ENCODE measurements at places on chromosomes 2 and 18. TPM values are rescaled to one million over a fixed set of nuclear protein-coding genes. Genes with fewer than 3 reads are reported as not detected.

The PROC gene
- polyA plus RNA-seq: 0.92 TPM

The LRRC30 gene
- 0.20 TPM for polyA plus RNA-seq

The RAMP1 gene
- 3.2 TPM for polyA plus RNA-seq

The ELOA2 gene
- polyA plus RNA-seq: not detected

The E2F6 gene
- 16.4 TPM for polyA plus RNA-seq

The ASPRV1 gene
- polyA plus RNA-seq: 5.0 TPM

The EIF2AK3 gene
- 32.8 TPM for polyA plus RNA-seq

The GNAL gene
- polyA plus RNA-seq: 5.1 TPM

The FOSL2 gene
- 15.5 TPM for polyA plus RNA-seq

The DAW1 gene
- polyA plus RNA-seq: not detected

The CCBE1 gene
- polyA plus RNA-seq: 38.5 TPM

The ASIC4 gene
- 0.37 TPM for polyA plus RNA-seq

The LIMS4 gene
- 1.2 TPM for polyA plus RNA-seq

The COLEC11 gene
- 1.4 TPM for polyA plus RNA-seq

The RAB31 gene
- polyA plus RNA-seq: 35.5 TPM

The TMEM18 gene
- polyA plus RNA-seq: 50.1 TPM

The UGT1A5 gene
- not detected for polyA plus RNA-seq

The PROKR1 gene
- 1.1 TPM for polyA plus RNA-seq

The NYAP2 gene
- polyA plus RNA-seq: not detected

The CYP26B1 gene
- polyA plus RNA-seq: 17.5 TPM

The CCNT2 gene
- polyA plus RNA-seq: 60.9 TPM

The ZNF892 gene
- 5.2 TPM for polyA plus RNA-seq

The GATA6 gene
- 13.3 TPM for polyA plus RNA-seq

The CRYGC gene
- polyA plus RNA-seq: not detected

The RAB12 gene
- 48.8 TPM for polyA plus RNA-seq

The INO80C gene
- polyA plus RNA-seq: 16.4 TPM

The CFAP210 gene
- polyA plus RNA-seq: 3.4 TPM

The SP9 gene
- polyA plus RNA-seq: not detected

The FER1L5 gene
- polyA plus RNA-seq: 1.3 TPM

The RESP18 gene
- polyA plus RNA-seq: not detected

The TSPYL6 gene
- not detected for polyA plus RNA-seq

The PLGLB2 gene
- 4.2 TPM for polyA plus RNA-seq

The SLC35G4 gene
- polyA plus RNA-seq: not detected

The LYPD6B gene
- 32.2 TPM for polyA plus RNA-seq

The CELF4 gene
- 2.5 TPM for polyA plus RNA-seq

The PLEK gene
- 7.6 TPM for polyA plus RNA-seq

The MC5R gene
- 0.24 TPM for polyA plus RNA-seq

The MYCN gene
- 37.7 TPM for polyA plus RNA-seq

The GALNT3 gene
- 18.0 TPM for polyA plus RNA-seq

The PPIG gene
- 95.6 TPM for polyA plus RNA-seq

The CENPA gene
- polyA plus RNA-seq: 15.8 TPM

The SNORC gene
- 1.3 TPM for polyA plus RNA-seq

The LRP1B gene
- 1.1 TPM for polyA plus RNA-seq

The FRZB gene
- polyA plus RNA-seq: 9.5 TPM

The C1GALT1C1L gene
- polyA plus RNA-seq: 3.6 TPM

The INSIG2 gene
- 37.9 TPM for polyA plus RNA-seq

The ASB18 gene
- polyA plus RNA-seq: 0.09 TPM

The OTOS gene
- polyA plus RNA-seq: 0.46 TPM

The EFR3B gene
- 8.2 TPM for polyA plus RNA-seq

The LHCGR gene
- 0.40 TPM for polyA plus RNA-seq

The SERPINB13 gene
- polyA plus RNA-seq: not detected

The KLF7 gene
- polyA plus RNA-seq: 18.6 TPM

The SIX2 gene
- 31.9 TPM for polyA plus RNA-seq
